Breast epithelium (tissue), 4 donors: ENCODE measurements at places on chromosomes 12 and 14. TPM values are rescaled to one million over a fixed set of nuclear protein-coding genes. Genes with fewer than 3 reads are reported as not detected.

GRCh38 chr14:52391881-52392615 is 77.9 kb downstream of the PTGER2 start:
- no peaks in the 10 kb centered on the region for H3K36me3 ChIP-seq
- no peaks in the 10 kb centered on the region for H3K27me3 ChIP-seq
- H3K27ac ChIP-seq: no peak overlapping the region
- H3K4me1 ChIP-seq: no peaks in the 10 kb centered on the region
- DNase-seq: no peak

A2M gene
- total RNA-seq: 281 TPM

DNA sequence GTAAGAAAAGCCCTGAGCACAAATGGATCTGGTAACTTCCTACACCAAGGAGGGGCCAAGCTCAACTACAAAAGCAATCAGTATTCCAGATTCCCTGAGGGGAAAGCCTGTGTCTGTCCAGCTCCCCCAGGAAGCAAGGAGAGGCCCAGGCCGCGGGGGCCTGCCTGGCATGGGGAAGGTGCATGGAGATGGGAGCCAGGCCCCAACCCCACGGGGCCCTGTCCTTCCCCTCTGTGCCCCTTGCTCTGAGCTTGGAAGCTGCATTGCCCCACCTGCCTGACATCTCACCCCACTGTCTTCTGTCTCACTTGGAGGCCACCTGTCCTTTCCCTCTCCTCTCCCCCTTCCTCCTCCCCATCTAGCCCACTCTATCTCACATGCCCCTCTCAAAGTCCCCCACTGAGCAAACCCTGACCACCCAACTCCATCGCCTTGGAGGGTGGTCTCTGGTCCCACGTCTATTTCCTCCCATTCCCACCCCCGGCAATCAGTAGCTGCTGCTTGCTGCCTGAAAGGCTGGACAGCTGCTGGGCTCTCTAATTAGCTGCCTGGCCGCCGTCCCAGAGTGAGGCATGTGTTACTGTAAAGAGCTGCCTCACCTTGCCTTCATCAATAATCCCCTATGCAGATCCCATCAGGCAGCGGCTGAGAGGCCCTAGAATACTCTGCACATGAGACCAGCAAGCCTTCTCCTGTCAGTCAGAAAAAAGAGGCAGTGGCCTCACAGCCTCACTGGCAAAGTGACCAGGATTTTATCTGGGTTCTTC is 3.4 kb upstream of the TMEM229B start:
- H3K4me1 ChIP-seq: no peaks in the 10 kb centered on the region
- H3K4me3 ChIP-seq: no peak overlapping the region
- peak overlapping the region; percentile 34 for H3K27ac ChIP-seq
- H3K27me3 ChIP-seq: no peaks in the 10 kb centered on the region
- H3K36me3 ChIP-seq: no peaks in the 10 kb centered on the region

- no peak overlapping the region for H3K27ac ChIP-seq
- no peaks in the 10 kb centered on the region for H3K36me3 ChIP-seq
- no peaks in the 10 kb centered on the region for H3K4me1 ChIP-seq
- no peak for DNase-seq
- H3K4me3 ChIP-seq: peak overlapping the region; percentile 99
- no peaks in the 10 kb centered on the region for H3K27me3 ChIP-seq
Measured at GRCh38 chr12:62468935-62469334, 2.3 kb downstream of the MON2 start.

DNA sequence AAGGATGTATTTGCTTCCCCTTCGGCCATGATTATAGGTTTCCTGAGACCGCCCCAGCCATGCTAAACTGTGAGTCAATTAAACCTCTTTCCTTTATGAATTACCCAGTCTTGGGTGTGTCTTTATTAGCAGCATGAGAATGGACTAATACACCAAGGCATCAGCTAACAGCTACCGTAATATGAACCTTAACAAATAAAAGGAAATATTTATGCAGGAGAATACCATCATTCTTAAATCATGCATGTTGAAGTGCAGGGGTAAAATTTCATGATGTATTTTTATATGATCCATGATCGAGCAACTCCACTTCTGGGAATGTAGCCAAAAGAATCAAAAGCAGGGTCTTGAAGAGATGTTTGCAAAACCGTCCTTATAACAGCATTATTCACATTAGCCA is 379.0 kb downstream of the NPAS3 start:
- H3K4me1 ChIP-seq: no peaks in the 10 kb centered on the region
- no peaks in the 10 kb centered on the region for H3K36me3 ChIP-seq
- no peaks in the 10 kb centered on the region for H3K27me3 ChIP-seq
- no peak overlapping the region for H3K4me3 ChIP-seq
- no peak overlapping the region for H3K27ac ChIP-seq
